ENCODE measurements at places on chromosomes 2 and 18.

DNA sequence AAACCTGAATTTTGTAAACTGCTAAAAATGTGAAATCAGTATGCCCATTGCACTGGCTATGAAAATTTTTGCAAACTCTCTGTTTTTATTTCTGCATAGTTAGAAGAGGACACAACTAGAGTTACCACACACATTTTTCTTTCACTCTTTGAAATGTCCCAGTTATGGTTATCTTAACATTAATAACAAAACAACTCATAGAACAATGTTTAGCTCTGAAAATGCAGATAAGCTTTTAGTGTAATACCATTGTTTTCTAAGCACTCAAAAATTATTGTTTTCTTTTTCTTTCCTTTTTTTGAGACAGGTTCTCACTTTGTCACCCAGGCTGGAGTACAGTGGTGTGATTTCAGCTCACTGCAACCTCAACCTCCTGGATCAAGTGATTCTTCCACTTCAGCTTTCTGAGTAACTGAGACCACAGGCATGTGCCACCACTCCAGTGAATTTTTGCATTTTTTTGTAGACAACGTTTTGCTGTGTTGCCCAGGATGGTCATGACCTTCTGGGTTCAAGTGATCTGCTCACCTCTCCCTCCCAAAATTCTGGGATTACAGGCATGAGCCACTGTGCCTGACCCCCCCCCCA lies 1204.5 kb upstream of the ZEB2 start:
- no peak for DNase-seq

DNA sequence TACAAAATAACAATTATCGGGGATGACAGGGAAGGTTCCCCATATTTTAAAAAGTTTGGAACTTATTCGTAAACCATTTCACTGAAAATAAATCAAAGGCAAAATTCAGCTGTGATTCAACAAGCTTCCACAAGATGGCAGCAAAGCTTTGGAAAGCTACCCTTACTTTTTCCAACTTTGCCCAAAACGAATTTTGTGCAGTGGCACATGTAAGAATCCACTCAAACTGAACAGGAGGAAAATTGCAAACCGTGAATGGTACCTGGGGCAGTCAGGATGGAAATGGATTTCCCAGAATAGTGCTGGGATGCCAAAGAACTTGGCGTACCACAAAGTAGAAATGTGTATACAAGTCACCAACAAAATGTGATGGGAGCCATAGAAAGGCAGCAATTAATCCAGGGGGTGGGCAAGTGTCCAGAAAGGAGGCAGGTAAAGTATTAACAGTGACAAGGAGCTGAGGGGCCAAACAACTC lies 10.7 kb downstream of the RPL31 start:
- no peak for DNase-seq

- DNase-seq = no peak
These were observed 50.7 kb upstream of the KLF7 start for GRCh38 chr2:207216457-207216856.

- no peak for DNase-seq
These were observed 190.5 kb upstream of the MC4R start for GRCh38 chr18:60563082-60563481.

All from GM12891 (cell line).